Hypothalamus (tissue), 51 donors: ENCODE measurements at places on chromosomes 7 and 10.

DNA sequence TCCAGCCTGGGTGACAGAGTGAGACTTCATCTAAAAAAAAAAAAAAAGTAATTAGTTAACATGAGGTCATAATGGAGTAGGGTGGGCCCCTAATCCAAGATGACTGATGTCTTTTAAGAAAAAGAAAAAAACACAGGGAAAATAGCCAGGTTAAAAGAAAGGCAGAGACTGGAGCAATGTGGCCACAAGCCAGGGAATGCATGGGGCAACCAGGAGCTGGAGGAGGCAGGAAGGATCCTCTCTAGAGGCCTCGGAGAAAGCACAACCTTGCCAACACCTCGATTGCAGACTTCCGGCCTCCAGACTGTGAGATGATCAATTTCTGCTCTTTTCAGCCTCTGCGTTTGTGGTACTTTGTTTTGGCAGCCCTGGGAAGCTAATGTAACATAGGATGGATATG lies 121.5 kb downstream of the ITIH5 start:
- DNase-seq, result no peak

GRCh38 chr7:85184599-85185423 lies 2.0 kb downstream of the SEMA3D start:
- DNase-seq, result no peak

DNA sequence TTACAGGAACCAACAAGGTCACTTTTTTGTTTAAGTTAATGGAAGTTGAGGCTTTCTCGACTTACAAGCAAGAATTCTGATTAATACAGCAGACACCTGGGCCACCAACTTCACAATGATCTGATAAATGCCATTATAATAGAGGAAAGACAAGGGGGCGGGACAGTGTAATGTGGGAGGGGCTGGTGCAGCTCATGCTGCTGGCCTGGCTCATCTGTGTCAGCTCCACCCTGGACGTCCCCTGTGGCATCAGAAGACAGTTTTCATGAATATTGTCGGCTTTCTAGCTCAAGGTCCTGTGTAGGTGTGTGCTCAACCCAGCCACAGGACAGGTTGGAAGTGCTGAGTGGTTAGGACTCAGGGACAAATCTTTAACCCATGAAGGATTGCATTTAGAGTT lies 57.0 kb downstream of the MTURN start:
- no peak for DNase-seq

DNA sequence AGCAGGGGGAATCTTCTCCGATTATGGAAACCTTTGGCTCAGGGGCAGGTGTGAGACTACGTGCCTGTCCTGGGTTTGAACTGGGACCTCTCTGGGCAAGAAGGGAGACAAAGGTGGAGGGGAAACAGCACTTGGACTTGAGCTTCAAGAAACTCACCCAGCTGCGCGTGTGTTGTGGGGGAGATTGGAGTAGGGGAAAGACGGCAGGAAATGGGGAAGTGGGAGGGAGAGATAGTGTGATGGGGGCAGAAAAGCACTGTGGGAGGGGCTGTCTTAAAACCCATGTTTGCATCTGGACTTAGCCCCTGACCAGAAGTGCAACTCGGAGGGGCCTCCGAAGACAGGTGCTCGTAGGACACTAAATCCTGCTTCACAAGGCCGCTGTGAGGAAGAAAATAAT lies 107.0 kb downstream of the HIP1 start:
- DNase-seq, result no peak

DNA sequence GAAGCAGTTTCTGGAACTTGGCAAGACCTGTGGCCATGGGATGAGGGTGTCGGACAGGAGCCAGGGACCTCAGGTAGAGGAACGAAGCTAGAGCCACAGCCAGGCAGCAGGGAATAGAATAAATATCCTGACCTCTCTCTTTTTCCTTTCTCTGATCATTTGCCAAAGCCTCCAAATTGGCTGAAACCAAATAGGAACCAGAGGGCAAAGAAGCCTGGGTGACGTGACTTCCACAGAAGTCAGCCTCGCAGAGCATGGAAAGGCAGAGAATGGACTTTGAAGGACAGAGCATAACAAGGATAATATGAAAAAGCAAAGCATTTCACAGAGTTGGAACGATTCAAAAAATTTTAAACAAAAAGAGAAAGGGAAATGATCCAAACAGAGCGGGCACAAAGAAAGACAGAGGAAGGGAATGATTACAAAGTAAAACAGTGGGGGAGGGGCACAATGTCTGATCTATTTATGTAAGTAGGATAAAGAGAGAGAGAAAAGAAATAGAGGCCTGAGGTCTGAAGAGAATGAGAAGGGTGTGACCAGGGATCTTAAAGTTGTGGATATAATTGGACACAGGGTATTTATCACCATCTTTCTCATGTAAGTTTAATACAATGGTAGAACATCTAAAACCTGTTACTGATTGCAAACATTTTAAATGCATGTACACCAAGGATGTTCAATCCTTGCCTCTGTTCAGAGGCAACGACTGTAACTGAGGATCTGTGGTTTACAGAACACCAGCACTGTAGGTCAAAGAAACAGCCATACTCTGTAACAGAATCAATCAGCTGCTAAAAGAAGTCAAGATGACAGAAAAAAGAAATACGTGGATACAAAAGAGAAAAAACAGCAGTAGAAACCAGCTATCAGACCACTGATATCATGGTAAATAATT lies 4.5 kb upstream of the ZEB1 start:
- no peak for DNase-seq

DNA sequence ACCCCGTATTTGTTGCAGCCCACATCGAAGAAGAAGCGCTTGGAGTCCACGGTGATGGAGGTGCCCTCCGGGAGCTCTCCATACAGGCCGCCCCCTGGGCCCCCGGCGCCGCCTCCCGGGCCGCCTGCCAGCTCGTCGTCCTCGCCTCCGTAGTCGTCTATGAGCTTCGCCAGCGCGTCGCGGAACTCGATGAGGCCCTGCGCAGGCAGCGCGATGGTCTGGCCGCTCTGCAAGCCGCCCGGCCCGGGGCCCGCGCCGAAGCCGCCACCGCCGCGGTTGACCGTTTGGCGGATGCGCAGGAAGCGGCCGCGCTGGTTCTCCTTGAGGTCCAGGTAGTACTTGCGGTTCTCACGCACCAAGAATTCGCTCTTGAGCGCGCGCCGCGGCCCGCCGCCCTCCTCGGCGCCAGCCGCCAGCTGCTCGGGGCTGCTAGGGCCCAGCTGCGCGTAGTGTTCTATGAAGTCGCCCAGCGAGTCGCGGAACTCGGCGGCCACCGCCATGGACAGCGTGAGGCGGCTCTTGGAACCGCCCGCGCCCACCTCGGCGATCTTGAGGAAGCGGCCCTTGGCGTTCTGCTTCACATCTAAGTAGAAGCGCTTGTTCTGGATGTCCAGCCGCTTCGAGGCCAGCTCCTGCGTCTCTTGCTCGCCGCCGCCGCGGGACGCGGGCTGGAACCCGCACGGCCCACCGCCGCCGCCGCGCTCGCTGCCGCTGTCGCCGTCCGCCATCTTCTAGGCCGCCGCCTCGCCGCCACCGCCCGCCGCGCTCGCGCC lies 523 bp downstream of the PURB start:
- peak; percentile 19 for DNase-seq

DNA sequence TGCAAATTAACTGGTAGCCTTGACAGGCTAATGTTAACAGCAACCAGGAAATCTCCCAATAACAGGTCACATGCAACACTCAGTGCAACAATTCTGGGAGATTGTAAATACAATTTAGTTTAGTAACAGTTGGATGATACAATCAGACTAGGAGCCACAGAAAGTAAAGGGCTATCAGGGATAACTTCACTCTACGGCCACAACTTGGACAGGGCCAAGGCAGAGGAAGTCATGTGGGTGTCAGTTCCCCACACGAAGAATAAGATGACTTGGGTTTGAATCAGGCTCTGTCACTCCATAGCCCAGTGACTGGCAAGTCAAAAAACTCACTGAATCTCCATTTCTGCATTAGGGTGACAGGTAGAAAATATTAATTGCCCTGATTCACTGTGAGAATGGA lies 217.3 kb upstream of the CCDC6 start:
- DNase-seq, result no peak

DNA sequence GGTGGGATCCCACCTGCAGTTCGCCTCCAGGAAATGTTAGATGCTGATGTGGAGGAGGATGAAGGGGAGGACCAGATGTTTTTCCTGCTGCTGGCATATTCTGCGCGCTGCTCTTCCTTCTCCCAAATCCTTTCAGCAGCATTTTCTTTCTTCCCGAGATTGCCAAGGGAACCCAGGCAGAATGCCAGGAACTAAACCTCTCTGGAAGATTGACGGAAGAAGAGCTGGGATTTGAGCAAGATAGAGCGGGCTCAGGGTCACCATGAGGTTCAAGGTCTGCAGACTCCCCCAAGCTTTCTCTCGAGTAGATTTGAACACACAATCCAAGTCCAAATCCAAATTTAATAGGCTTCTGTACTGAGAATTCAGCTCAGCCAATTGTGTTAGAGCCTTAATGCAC lies 345.2 kb upstream of the C7orf33 start:
- no peak for DNase-seq

DNA sequence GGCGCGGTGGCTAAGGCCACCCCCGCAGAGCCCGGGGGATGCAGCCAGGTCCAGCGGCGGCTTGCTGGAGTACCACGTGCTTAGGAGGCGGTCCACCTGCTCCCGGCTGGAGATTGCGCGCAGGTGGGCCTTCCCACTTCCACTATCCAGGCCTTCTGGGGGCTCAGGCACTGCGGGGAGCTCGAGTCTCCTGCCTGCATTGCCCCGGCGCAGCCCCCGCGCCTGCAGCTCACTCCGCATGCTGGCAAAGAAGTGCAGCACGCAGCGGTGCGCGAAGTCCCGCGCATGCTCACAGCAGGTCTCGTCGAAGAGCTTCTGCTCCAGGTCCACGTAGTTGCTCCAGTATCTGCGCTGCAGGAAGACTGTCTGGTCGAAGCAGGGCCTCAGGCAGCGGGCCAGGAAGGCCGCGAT lies 5.8 kb downstream of the CALHM3 start:
- DNase-seq, result no peak

- DNase-seq, result peak; percentile 1
Observed at GRCh38 chr7:93622036-93623033, 47.8 kb upstream of the CALCR start.

DNA sequence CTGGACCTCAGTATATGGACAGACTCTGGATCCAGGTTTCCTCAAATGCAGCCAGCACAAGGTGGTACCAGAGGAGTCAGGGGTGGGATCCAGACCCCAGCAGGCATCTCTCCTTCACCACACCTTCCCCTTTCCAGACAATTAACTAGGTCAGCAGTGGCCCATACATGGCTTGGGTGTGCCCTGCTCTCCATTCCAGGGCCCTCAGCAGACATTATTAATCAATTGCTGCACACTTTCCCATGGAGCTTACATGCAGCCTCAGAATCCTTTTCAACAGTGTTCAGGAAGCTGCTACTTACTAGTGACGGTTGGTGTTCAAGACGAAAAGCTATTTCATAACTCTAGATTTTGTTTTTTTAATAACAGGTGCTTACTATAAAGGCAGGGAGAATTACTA lies 6.0 kb downstream of the COL13A1 start:
- no peak for DNase-seq

- DNase-seq, result no peak
Observed at GRCh38 chr10:31618541-31619291, 299.7 kb downstream of the ZEB1 start.

DNA sequence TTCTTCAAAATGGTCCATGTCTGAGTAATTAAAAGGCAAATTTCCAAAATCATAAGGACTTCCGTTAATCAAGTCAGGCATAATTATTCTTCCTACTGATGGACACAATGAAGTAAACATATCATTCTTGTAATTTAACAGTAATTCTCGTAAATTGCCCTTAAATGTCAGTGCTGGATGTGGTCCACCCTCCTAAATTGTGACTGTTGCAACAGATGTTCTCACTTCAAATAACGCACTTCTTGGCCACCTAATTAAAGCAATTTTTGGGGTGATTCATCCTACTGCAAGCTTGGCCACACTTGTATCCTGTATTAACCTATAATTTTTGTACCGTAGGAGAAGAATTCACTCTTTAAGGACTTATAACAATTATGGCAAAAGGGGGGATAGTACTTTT lies 1.9 kb downstream of the COL1A2 start:
- DNase-seq, result no peak

DNA sequence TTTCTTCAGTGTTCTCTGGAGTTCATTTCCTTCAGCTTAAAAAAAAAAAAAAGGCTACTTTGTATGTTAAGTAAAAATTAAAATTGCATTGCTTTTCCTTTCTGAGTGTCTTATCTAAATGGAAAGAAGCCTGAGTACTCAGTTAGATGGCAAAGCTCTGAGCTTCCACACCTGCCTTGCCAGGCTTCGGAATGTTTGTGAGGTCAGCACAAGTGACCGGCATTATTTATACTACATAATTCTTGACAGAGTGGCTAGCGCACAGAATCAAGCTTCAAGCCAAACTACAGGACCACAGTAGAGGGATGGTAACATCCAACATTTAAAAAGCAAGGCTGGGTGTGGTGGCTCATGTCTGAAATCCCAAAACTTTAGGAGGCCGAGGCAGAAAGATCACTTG lies 17.3 kb downstream of the PIP4K2A start:
- DNase-seq, result no peak

DNA sequence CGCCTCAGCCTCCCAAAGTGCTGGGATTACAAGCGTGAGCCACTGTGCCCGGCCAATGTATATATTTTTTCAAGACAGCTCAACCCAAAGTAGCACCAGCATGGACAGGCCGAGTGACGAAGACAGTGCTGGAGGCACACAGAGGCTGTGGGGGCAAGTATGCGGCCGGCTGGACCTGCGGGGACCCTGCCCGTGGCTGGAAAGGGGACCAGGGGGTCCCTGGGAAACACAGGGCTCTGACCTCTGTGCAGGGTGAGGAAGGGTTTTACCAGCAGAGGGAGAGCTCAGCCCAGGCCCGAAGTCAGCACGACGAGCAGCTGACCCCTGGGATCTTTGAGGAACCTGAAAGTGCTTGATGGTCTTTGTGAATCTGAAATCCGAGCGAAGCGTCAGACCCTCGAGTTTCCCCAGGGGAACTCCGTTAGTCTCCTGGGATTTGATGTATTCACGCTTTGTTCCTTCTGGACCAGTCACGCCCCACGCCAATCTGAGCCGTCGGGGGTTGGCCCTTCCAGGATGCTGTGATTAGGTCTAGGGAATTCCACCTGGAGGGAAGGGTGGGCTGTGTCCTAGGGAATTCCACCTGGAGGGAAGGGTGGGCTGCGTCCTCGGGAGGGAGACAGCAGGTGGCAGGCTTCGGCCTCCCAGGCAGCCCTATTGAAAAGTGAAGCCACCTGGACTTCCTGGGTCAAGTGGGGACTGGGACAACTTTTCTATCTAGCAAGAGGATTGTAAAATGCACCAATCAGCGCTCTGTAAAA lies 10.9 kb upstream of the ZFAND2A start:
- no peak for DNase-seq

- DNase-seq, result no peak
Observed at GRCh38 chr10:588246-589165, 101.0 kb downstream of the DIP2C start.

- no peak for DNase-seq
Observed at GRCh38 chr10:131851346-131851745, 49.5 kb upstream of the PPP2R2D start.
